ENCODE measurements at places on chromosomes 16 and 17. TPM values are rescaled to one million over a fixed set of nuclear protein-coding genes. Genes with fewer than 3 reads are reported as not detected.

Gene WDR59
- 27.6 TPM for polyA plus RNA-seq

Gene FAM171A2
- polyA plus RNA-seq: 1.2 TPM

Gene TNFRSF13B
- polyA plus RNA-seq: 0.29 TPM

Gene MT1E
- 268 TPM for polyA plus RNA-seq

Gene SYNGR3
- polyA plus RNA-seq: 0.36 TPM

Gene CDC6
- polyA plus RNA-seq: 5.1 TPM

Gene AARSD1
- polyA plus RNA-seq: 47.8 TPM

Gene PPL
- 739 TPM for polyA plus RNA-seq

Gene MPP2
- 0.39 TPM for polyA plus RNA-seq

Gene AGRP
- not detected for polyA plus RNA-seq

Gene ABCA10
- polyA plus RNA-seq: 2.5 TPM

Gene FOXN1
- 10.6 TPM for polyA plus RNA-seq

Gene PMFBP1
- 0.88 TPM for polyA plus RNA-seq

Gene KPNB1
- polyA plus RNA-seq: 75.5 TPM

Gene NOS2
- 0.26 TPM for polyA plus RNA-seq

Gene IL34
- 32.7 TPM for polyA plus RNA-seq

Gene RHBDL1
- 0.49 TPM for polyA plus RNA-seq

Gene THOC6
- 37.2 TPM for polyA plus RNA-seq

Gene ST6GALNAC1
- 20.1 TPM for polyA plus RNA-seq

Gene PPM1E
- 0.02 TPM for polyA plus RNA-seq

Gene TMIGD1
- not detected for polyA plus RNA-seq

Gene TP53TG3B
- 0.16 TPM for polyA plus RNA-seq

Gene SECTM1
- polyA plus RNA-seq: 2.2 TPM

Gene TBKBP1
- 9.2 TPM for polyA plus RNA-seq

Gene TMED6
- not detected for polyA plus RNA-seq

Gene PPP1R9B
- 31.3 TPM for polyA plus RNA-seq

Gene SLC5A2
- polyA plus RNA-seq: 1.3 TPM

Gene PRR35
- 0.24 TPM for polyA plus RNA-seq

Gene CETP
- polyA plus RNA-seq: 0.06 TPM

Gene KRTAP2-2
- not detected for polyA plus RNA-seq

Gene CLEC3A
- polyA plus RNA-seq: 0.04 TPM

Gene NDRG4
- polyA plus RNA-seq: 12.0 TPM

Gene TEKT5
- 0.22 TPM for polyA plus RNA-seq

Gene ATP6V0D1
- polyA plus RNA-seq: 78.1 TPM

Gene DNAH17
- 0.11 TPM for polyA plus RNA-seq

Gene CASKIN1
- polyA plus RNA-seq: 0.81 TPM

Gene PPY
- not detected for polyA plus RNA-seq

Gene VAT1L
- polyA plus RNA-seq: 0.13 TPM

Gene RAB37
- 0.66 TPM for polyA plus RNA-seq

Gene AATK
- 1.2 TPM for polyA plus RNA-seq

Gene INCA1
- polyA plus RNA-seq: 1.2 TPM

Gene MAPT
- 4.7 TPM for polyA plus RNA-seq

Gene KRT12
- polyA plus RNA-seq: not detected

Gene CDH3
- polyA plus RNA-seq: 36.3 TPM

All from esophagus (tissue), 2 donors.